ENCODE measurements at places on chromosomes 7 and 10.

DNA sequence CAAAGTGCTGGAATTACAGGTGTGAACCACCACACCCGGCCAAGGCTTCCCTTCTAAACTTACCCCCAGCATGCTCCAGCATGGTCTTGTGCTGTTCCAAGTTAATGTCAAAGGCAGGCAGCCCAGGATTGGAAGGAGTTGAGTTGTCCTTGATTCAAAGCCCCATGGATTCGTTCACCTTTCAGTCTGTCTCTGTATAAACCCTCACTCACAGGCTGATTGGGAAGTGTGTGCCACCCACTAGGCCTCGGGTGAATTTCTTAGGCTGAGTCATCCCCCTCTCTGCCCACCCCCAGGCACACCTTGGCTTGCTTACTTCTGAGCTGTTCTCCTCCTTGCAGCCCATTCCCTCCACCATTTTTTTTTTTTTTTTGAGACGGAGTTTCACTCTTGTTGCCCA lies 13.3 kb upstream of the PRDX3 start:
- DNase-seq = no peak

GRCh38 chr7:47380325-47381133 lies 201.4 kb downstream of the TNS3 start:
- no peak for DNase-seq

DNA sequence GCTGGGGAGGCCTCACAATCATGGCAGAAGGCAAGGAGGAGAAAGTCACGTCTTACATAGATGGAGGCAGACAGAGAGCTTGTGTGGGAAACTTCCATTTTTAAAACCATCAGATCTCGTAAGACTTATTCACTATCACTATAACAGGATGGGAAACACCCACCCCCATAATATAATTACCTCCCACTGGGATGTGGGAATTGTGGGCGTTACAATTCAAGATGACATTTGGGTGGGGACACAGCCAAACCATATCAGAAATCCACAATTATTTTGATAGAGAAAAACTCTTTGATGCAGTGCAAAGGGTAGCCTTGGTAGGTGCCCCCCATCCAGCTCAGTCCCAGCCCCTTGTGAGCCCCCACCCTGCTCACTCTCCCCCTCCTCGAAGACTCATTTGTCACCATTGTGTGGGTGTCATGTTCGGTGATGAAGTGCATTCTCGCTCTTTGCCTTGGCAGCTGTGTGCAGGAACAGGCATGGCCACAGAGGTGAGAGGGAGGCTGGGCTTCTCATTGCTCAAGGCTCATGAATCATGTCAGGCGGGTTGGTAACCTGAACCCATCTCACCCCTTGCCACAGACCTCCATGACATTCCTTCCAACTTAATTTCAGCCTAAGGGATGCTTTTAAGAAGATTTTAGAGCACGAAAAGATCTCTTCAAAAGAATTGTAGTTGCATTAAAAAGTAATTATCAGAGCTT lies 75.9 kb downstream of the BUB3 start:
- DNase-seq = no peak

GRCh38 chr10:33859319-33860022 lies 525.0 kb upstream of the NRP1 start:
- DNase-seq = no peak

DNA sequence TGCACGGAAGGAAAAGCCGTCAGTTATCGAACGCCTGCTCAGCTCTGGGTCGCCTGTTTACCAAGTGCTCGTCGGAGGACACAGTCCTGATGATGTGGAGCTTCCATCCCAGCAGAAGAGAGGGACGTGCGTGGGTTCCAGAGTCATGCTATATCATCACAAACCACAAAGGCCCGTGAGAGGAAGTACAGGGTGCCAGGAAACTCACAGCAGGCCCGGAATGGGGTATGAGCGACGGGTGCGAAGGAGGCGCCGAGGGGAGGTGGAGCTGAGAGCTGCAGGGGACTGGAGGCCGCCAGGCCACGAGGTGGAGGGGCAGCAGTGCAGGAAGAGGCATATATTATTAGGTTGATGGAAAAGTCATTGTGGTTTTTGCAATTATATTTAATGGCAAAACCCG lies 102.5 kb downstream of the ACTR3B start:
- DNase-seq = no peak

DNA sequence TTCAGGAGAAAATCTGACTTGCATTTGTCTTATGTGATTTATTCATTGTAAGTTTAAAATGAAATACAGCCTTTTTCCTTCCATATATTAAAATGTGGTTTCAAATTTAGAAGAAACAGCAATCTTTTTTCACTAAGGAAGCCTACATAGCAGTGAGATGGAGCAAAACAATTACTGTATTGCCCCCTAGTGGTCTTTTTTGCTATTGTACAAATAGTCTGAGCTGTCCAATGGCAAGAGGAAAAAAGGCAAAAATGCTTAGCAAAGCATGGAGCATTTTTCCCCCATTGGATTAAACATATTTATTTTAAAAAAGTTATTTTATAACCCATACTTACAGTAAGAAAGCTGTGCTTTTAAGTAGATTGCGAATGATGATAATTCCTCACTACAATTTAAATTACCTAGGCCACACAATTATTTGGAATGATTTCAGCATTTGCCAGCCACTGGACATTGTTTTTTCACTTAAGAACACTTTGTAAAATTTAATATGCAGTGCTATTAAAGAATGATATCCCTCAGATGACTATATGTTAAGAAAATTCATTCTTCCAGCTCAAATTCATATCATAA lies 119.5 kb downstream of the CPED1 start:
- peak; percentile 45 for DNase-seq

GRCh38 chr10:68239069-68239468 lies 7.2 kb upstream of the ATOH7 start:
- DNase-seq = no peak

DNA sequence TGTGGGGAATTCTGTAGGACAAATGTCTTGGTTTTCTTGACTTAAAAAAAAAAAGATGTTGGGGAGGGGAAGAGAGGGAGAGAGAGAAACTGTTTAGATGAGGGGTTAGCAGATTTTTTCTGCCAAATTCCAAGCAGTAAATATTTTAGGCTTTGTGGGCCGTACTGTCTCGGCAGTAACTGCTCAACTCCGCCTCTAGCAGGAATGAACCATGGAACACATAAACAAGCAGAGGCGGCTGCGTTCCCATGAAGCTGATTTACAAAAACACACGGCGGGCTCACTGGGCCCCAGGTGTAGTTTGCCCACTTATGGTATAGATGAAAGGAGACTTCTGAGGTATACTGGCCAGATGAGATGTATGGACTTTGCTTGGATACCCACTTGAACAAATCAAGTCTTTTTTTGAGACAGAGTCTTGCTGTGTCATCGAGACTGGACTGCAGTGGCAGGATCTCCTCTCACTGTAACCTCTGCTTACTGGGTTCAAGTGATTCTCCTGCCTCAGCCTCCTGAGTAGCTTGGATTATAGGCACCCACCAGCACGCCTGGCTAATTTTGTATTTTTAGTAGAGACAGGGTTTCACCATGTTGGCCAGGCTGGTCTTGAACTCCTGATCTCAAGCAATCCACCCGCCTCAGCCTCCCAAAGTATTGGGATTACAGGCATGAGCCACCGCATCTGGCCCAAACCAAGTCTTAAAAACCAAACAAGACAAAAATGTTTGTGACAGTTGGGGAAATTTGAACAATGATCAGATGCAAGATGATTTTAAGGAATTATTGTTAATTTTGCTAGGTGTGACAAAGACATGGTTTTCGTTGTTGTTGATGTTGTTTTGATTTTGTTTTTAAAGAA lies 9.7 kb upstream of the ADAMTS14 start:
- no peak for DNase-seq

- no peak for DNase-seq
Observed at GRCh38 chr10:78650122-78650521, 418.6 kb upstream of the ZMIZ1 start.

GRCh38 chr7:69770613-69771012 lies 172.3 kb downstream of the AUTS2 start:
- DNase-seq = no peak

DNA sequence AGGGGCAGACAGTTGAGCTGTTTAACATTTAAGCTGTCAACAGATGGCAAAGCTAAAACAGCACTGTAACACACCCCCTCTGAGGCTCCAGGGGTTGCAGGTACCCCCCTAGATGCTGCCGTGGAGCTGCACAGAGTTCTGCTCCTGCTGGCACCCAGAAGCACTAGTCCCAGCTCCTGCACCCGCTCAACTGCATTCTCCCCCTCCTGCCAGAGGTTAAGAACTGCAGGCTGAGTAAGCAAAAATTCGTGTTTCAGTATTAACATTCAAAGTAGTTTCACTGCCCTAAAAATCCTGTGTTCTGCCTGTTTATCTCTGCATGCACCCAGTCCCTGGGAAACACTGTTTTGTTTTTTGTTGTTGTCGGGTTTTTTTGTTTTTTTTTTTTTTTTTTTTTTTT lies 790.8 kb upstream of the KCND2 start:
- DNase-seq = no peak

- DNase-seq = no peak
Observed at GRCh38 chr10:48343106-48343505, 36.6 kb downstream of the MAPK8 start.

GRCh38 chr10:59206204-59206720 lies 29.8 kb downstream of the PHYHIPL start:
- no peak for DNase-seq

All from CD4-positive, alpha-beta T cell treated with Interleukin-6 at 100 ng/mL for 8 hours (primary cell).